ENCODE measurements at places on chromosomes 7 and 10.

DNA sequence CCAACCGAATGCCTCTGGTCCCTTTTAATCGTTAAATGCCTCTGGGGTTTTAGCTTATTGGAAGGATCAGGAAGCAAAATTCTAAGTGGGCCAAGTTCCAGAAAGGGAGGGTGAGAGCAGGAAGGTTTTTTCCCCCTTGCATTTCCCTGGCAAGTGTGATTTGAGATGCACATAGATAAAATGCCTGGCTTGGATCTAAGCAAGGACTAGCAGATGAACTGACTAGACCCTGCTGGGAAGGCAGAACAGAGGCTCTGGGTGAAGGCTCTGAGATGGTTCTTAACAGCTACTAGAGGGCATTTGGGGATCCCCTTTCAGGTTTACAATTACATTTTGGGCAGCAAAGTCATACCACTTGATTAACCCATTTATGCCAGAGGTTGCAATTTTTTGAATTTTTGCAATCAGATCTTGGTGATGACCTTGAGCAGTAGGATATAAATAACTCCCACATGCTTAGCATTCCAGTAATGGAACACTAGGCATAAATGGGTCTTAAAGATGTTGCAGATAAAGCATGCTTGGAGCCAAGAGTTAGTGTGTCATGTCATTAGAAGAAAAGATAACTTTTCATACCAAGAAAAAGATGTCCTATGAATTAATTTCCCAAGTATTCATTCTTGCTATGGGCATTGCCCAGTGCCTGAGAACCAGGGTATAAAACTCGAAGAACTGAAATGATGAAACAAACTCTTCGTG lies 205.9 kb downstream of the SEC23IP start:
- no peak for DNase-seq

DNA sequence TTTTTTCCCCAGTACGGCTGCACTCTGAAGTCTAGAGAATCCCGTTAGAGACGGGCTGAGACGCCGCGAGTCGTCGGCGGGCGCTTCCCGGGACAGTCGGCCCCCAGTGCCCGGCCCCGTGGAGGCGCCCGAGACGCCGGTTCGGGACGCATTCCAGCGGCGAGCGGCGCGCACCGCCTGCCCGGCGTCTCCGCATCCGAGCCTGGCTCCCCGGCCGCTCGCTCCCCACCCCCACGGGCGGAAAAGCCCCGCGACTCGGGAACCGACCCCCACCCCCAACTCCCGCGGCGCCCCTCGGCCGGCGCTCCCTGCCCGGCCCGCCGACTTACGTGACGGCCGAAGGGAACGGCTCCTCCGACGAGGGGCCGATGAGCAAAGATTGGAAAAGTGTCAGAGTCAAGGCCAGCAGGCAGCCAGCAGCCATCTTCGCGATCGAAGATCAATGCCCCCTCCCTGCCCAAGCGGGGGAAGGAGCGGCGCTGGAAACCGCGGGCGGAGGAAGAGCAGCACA lies 486 bp downstream of the CACNA2D1 start:
- DNase-seq = no peak

DNA sequence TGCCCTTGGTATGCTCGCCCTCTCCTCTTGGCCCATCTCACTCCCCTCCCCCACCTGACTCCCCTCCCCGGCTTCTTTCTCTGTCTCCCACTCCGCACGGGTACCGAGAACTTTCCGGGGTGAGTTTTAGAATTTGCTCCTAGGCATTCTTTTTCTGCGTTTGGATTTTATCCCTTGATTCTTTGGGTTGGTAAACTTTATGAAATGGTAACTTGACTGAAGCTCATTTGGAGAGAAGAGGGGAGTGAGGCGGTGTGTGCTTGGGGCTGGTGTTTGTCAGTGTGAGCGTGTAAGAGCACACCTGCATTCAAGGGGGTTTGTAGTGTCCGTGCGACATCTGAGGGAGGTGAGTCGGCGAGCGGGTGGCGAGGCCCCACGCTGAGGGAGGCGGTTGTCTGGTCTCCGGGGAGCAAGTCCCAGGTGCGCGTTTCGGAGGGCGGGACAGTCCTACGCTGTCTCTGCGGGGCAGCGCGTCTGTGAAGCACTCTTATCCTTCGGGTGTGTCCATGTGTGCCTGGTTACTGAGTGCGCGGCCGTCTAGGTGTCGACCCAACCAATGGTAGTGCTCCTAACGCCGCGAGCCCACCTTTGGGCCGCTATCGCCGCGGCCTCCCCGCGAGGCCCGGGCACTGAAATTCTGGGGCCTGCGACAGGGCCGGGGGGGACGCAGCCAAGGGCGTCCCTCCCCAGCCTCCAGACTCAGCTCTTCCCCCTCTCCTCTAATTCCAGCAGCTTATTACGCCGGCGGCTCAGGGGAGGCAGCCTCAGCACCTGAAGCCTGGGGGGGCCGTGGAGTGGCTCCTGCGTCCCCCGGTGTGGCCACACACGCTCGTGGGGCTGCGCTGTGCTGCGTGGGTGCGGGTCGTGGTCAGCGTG lies 2.6 kb upstream of the ZNF503 start:
- no peak for DNase-seq

DNA sequence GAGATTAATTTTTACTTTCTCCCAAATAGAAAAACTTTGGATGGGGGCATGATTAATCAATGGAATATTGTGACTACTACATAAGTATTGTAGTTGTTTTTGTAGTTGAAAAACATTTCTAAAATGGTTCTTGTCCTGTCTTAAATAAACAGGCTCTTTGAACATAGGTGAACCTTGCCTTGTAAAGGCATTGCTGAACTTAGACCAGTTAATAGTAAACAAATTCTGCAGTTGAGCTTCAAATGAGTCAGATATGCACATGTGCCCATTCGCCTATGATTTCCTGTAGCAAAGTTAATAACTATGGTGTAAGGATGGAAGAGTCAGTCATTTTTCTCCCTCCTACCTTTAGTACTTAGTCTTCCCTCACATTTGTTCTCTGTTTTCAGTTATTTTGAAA lies 22.6 kb downstream of the CUTC start:
- DNase-seq = no peak

DNA sequence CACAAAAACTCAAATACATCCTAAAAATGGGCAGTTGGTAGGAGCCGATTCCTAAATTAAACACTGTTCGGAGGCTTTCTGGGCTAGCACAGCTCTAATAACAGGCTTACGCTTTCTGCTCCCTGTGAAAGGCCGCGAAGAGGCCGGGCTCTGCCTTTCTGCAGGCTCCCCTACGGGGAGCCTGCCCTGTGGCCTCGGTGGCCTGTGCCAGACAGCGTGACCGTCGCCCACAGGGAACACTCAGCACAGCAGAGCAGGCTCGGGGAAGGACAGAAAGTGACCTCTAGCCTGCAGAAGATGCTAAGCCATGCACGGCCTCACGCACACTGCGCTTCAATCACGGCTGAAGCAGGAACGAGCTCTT lies 64.2 kb downstream of the DIP2C start:
- no peak for DNase-seq

DNA sequence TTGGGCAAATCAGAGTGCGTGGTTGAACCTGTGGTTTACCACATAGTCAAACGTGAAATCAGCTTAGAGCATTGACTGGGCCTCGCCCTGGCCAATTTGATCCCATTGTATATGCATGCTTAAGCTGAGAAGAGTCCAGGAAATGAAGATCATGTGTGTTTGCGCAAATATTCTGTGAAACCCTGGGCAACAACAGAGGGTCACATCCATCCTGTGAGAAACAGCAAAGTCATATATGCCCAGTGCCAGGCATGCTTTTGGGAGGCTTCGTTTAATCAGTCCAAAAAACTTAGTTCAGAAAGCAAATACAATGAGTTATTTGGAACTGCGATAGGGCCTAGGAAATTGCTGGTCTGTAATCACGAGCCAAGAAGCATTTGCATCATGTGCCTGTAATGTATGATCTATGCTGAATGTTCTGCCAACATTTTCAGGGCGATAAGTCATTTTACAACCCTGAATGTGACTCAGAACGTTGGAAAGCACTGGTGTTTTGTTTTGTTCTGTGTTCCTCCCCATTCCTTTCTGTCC lies 412.1 kb upstream of the CELF2 start:
- no peak for DNase-seq

- no peak for DNase-seq
Observed at GRCh38 chr10:25071227-25071626, 54.8 kb downstream of the THNSL1 start.

- DNase-seq = no peak
Observed at GRCh38 chr7:103394566-103394965, 47.1 kb downstream of the PSMC2 start.

DNA sequence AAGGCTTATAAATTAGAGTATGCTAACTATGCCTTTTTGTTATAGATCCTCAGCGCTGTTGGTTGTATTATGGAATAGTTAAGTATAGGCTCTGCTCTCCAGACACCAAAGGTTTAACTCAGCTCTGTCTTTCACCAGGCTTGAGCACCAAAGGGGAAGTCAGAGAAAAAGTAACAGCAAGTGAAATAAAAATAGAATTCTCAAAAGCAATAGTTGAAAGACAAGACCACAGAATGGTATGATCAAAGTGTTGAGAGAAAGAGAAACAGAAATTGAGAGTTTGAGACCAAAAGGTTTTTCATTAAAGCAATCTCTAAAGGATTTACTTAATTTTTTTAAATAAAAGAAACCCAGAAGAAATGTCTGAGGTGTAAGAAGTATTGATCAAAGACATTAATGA lies 529.8 kb upstream of the C7orf33 start:
- DNase-seq = no peak

DNA sequence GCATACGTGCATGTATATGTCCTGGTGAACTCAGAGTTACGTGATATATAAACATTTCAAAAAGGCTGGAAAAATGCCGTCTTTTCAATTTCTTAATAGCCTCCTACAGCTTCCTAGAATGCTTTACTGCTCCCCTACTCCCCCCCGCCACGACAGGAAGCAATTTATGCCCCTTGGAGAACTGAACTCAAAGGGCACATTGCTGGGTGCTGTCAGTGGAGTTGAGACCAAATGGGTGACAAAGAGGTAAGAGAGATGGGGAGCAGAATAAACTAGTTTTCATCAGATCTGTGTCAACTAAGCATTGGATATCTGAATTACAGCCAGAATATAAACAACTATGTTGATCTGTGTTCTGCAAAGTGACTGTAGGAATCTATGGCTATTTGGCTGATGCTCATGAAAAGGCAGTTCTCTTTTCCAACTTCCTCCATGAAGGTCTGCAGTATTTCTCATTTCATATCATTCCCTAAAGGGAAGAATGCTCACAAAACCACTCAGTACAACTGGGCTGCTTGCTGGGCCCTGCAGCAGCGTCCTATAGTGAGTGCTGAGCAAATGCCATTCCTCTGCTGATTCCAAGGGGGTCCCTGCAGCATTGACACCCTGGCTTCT lies 171.3 kb upstream of the HPS1 start:
- no peak for DNase-seq

DNA sequence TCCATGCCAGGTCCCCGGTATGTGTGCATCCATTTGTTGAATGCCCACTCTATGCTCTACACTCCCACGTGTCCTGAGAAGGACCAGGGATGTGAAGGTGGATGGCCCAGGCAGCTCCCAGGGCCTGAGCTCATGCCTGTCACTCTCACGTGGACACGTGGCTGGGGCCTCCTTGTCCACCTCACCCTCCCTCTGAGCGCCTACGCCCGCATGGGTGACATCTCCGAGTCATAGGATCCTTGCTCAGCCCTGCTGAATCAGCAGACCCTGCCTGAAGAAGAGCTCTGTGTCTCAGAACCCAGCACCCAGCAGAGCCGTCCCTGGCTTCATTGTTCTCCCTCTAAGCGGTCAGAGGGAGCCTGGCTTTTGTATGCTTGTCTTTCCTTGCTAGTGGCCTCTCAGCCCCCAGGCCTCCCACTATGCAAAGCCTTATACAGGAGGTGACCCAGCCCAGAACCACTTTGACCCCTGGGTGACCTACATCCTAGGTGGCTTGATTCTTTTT lies 107.9 kb upstream of the PPIF start:
- DNase-seq = no peak

DNA sequence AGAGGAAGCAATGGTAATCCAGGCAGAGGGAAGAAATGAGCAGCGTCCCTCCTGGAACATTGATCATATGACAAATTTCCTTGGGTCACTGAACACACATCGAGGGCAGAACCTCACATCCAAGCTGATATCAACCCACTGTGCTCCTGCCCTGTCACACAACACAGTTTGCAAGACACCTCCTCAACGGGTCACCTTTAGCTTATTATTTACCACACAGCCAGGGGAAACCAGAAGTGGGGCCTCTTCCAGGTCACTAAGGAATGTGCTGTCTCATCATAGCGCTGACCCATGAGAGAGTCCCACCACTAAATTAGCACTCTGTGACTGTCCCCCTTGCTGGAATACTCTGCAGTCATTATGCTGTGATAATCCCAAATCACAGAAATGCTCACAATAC lies 69.7 kb upstream of the PPP1R3C start:
- DNase-seq = no peak

DNA sequence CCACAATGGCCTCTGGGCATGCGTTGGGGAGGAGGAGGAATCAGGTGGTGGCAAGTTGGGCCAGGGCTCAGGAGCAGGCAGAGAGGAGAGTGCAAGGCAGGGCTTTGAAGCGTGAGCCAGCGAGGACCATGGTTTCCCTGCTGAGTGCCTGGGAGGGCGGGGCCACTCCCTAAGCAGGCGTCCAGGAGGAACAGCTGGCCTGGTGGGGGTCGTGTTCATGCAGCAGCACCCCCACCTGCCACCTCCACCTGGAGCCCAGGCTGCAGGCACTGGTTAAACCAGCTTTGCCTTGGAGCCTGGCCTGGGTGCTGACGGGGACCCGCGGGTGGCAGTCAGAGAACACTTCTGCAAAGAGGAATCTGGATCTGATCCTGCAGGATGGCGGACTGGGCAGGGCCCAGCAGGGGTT lies 24.2 kb upstream of the AQP1 start:
- no peak for DNase-seq

DNA sequence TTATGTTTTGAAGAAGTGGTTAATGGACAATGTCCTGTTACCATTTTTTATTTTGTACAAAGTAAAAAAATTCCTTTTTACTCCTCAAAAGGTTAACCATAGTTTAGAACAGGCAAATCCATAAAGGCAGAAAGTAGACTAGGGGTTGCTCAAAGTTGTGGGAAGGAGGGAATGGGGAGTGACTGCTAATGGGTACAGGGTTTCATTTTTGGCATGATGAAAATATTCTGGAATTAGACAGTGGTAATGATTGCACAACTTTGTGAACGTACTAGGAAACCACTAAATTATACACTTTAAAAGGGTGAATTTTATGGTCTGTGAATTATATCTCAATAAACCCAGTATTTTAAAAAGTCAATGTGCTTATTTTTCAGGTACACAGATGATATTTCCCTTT lies 35.4 kb upstream of the CDK14 start:
- no peak for DNase-seq

All from NCI-H2081 treated with DMSO at 0.1 percent for 48 hours (cell line).